Right renal pelvis (tissue), 4 donors: ENCODE measurements at places on chromosomes 3 and 15. TPM values are rescaled to one million over a fixed set of nuclear protein-coding genes. Genes with fewer than 3 reads are reported as not detected.

The NEK4 gene
- polyA plus RNA-seq: 25.0 TPM

The UROC1 gene
- 0.07 TPM for polyA plus RNA-seq

The ARRDC4 gene
- 34.2 TPM for polyA plus RNA-seq

The MORC1 gene
- 0.79 TPM for polyA plus RNA-seq

The C3orf49 gene
- 0.42 TPM for polyA plus RNA-seq

The ATP10A gene
- polyA plus RNA-seq: 2.6 TPM
